NCI-H187 treated with DMSO at 0.1 percent for 48 hours (cell line): ENCODE measurements at places on chromosomes 6 and 20.

DNA sequence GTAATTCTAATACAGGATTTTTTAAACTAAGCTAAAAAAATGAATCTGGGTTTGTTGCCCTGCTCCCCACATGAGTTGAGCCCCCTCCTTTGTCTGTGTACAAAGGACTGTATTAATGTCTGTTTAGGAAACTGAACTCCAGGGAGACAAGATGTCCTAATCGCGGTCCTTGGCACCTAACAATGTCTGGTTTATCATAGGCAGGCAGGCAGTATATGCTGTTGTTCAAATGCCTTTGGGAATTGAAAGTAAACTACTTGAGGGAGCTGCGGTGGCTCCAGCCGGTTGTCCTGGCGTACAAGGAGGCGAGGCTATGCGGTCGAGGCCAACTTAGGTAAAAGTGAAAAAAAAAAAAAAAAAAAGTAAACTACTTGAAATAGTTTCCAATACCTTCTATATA is 98.5 kb downstream of the TULP4 start:
- no peak for DNase-seq

GRCh38 chr20:57325632-57326356 is 3.8 kb upstream of the SPO11 start:
- no peak for DNase-seq

DNA sequence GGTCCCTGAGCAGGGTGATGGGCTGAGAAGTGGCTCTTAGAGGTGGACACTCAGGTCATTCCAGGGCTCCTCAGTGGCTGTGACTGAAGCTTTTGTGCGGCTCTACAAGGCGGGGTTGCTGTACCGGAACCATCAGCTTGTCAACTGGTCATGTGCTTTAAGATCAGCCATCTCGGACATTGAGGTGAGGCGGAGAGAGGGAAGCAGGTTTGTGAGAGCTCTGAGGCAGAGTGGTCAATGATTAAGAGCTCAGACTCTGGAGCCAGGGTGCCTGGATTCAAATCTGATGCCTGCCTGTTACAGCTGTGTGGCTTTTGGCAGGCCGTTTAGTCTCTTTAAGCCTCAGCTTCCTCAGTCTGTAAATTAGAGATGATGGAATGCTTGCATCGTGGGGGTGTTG is 3.0 kb downstream of the VARS2 start:
- no peak for DNase-seq

DNA sequence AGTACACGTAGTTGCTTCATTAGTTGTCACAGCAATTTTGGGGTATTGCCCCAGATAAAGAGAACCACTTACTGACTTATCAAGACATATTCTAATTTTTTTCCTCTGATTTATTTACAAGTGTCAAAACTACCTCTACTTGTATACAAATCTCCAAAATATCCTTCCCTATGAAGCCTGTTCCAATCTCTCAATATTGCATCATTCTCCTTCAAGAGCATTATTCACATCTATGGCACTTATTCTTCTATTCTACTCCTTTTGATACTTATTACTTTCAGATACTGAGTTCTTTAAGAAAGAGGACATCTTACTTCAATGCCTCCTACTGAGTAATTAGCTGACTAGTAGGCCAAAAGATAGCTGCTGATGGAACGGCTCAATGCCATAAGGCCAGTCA is 105.2 kb downstream of the SMLR1 start:
- DNase-seq, result no peak

GRCh38 chr6:42138630-42139619 is 3.5 kb downstream of the C6orf132 start:
- no peak for DNase-seq

GRCh38 chr6:13496513-13497190 is 9.3 kb upstream of the GFOD1 start:
- no peak for DNase-seq

DNA sequence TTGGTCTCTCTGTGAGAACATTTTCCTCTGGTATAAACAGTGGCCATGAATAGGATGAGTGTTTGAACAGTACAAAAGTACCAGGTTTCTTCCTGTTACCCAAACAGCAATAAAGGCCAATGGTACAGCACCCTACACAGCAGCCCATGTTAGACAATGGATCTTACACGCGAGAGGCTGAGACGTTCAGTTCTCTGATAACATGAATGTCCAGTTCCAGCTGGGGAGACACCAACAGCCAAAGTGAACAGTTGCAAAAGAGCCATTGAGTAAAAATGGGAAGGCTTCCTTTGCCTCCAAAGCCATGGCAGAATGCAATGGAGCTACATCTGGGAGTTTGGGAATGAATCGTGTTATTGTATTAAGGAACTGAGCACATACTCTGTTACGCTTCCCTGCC is 246.8 kb upstream of the SGK1 start:
- DNase-seq, result no peak

DNA sequence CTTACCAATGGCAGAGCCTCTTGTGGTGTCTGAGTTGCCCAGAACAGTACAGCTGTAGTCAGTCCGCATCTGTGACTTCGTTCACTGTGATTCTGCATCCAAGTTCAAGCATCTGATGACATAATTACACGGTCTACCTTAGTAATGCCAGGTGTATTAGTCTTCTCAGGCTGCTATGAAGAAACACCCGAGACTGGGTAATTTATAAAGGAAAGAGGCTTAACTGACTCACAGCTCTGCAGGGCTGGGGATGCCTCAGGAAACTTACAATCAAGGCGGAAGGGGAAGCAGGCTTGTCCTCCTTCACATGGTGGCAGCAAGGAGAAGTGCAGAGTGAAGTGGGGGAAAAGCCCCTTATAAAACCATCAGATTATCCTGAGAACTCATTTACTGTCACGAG is 163.9 kb upstream of the SULF2 start:
- DNase-seq, result no peak

DNA sequence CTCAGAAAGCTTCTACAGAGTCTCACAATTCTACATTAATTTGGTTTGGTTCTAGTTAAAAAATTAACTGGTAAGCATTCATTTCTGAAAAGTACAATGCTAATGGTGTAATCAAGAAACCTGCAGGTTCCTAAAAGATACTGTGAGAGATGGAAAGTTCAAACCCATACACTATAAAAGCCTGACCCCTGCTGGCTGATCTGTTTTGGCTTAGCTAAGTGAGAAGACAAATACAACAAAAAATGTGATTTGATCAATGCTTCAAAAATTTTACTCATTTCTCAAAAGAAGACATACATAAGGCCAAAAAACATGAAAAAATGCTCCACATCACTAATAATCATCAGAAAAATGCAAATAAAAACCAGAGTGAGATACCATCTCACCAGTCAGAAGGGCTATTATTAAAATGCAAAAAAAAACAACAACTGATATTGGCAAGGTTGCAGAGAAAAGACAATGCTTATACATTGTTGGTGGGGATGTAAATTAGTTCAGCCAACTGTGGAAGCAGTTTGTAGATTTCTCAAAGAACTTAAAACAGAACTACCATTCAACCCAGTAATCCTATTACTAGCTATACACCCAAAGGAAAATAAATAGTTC is 102.8 kb downstream of the MOXD1 start:
- no peak for DNase-seq

GRCh38 chr6:162591517-162591916 is 136.0 kb downstream of the PRKN start:
- DNase-seq, result no peak

DNA sequence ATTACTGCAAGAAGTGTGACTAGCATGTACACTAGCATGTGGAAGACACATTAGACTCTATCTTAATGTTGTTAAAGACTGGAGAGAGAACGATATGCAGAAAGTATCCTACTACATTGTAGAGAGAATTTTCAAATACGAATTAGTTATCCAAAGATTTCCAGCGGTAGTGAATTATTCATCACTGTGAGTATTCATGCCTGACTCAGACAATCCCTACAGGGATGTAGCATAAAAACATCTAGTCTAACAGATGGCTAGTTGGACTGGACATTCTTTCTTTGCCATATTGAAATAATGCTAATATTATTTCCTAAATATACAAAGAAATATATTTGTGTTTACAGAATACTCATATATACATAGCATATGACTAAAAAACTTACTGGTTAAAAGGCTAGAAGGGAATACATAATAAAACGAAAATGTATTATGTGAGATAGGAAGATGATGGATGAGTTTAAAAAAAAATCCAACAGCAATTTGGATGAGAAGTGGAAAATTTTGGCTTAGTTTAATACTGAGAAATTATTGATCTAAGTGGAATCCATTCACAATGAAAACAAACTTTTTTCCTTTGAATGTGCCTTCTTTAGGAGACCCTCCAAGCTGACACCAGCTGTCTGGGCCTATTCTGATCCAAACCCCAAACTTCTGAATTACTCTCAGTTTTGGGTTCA is 580.7 kb downstream of the RFPL4B start:
- no peak for DNase-seq

GRCh38 chr20:53706008-53706465 is 112.4 kb upstream of the ZNF217 start:
- no peak for DNase-seq

GRCh38 chr6:149208134-149208601 is 109.3 kb upstream of the TAB2 start:
- DNase-seq, result no peak

- no peak for DNase-seq
Measured at GRCh38 chr6:78340755-78341154, 526.6 kb upstream of the IRAK1BP1 start.

- no peak for DNase-seq
Measured at GRCh38 chr6:99802396-99803031, 191.5 kb downstream of the MCHR2 start.

DNA sequence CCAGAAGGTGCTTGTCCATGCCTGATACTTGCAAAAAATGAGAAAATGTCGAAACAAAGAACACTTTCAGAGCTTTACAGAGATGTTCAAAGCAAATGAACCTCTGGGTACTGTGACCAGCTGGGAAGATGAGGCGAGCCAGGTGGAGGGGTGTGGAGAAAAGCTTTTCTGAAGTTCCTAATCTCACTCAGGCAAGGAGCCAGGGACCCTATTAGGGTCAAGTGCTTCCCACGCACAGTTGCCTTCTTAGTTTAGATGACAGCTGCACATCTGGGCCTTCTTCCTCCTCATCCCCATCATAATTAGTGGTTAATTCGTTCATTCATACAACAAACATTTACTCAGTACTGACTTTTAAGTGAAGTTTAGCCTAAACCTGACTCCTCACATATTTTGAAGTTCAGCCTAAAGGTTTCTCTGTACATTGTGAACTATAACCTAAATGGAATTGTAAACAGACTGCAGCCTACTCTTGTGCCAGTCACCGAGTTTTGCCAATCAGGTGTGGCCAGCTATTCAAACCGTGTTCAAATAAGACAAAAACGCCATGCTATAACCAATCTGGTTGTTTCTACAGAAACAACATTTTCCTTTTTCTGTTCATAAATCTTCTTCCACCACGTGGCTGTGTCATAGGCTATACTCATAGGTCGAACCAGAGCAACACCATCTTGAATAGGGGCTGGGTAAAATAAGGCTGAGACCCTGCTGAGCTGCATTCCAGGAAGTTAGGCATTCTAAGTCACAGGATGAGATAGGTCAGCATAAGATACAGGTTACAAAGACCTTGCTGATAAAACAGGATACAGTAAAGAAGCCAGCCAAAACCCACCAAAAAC is 19.3 kb upstream of the AHCY start:
- no peak for DNase-seq

DNA sequence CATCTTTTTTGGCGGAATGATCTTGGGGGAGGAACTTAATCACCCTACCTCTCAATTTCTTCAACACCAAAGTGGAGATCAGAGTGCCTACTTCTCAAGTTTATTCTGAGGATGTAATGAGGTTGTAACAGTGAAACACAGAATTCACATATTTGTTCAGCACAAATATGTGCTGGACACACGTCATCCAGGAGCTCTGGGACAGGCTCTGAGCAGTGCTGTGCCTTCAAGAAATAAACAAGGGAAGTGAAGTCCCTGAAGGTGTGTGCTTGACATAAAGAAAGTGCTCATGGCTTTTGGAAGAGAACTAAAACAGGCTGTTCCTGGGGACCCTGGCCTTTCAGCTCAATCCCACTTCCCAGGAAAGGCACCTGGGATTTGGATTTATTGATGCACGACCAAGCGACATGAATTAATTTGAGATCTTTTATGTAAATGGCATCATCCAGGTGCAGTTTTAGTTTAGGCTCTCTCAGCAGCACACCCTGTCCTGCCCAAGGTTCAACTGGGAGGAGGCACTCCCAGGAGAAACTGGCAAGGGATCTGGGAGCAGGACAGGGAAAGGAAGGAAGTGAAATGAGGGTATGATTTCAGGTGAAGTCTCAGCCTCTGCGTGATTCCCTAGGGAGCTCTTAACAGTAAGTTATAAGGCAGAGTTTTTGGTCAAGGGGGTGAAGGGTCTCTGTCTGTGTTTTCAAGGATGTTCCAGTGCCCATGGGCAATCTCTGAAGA is 211.0 kb downstream of the FOXA2 start:
- DNase-seq, result no peak

DNA sequence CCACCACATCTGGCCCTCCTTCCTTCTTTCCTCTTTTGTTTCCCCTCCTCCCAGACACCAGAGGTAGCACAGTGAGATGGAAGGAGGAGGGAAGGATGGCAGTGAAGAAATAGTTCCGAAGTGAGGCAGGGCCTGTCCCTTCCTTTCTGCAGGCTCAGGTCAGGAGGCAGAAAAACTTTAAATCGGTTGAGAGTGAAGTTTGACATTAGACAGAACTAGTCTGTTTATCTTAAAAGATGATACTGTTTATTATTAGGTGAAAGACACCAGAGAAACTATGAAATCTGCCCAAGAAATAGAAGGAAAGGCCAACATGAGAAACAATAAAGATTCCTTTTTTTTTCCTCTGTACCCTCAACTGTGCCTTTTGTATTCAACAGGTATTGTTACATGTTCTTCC is 670.3 kb downstream of the UTRN start:
- DNase-seq, result no peak

DNA sequence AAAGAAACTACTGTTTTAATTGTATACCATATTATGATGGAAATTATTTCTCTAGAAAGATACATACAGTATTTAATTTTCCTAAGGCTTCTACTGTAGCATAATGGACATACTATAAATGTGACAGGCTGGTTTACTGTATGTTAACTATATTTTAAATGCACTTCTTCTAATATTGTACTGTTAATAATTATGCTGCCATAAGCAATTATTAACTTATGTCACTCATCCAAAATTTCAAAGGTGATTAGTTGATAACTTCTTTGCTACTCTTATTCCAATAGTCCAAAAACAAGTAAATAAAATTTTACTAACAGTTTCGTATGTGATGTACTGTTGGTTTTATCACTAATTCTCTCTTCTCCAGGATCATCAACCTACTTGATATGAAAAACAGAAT is 28.1 kb downstream of the HIVEP2 start:
- no peak for DNase-seq

DNA sequence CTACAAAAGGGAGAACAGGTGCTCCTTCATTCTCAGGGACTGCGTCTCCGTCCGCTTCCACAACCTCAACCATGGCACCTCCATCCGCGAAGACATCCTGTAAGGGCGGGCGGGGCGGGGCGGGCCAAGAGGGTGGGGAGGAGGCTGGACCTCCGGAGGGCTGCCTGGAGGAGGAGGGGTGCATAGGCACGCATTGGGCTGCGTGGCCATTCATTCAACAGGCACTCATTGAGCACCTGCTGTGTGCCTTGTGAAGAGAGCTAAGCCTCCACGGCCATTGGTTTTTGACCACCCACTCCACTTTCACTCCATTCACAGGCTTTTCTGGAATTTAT is 435 bp downstream of the ZSWIM3 start:
- DNase-seq, result no peak

- no peak for DNase-seq
Measured at GRCh38 chr6:29494131-29494530, 6.4 kb upstream of the MAS1L start.

- DNase-seq, result no peak
Measured at GRCh38 chr6:170134031-170134470, 156.8 kb downstream of the DLL1 start.

GRCh38 chr6:136532030-136532429 is 18.2 kb downstream of the MAP7 start:
- DNase-seq, result no peak

- no peak for DNase-seq
Measured at GRCh38 chr6:146896062-146896813, 297.5 kb downstream of the ADGB start.
